NCI-H1436 (cell line): ENCODE measurements at places on chromosomes 2 and 18.

DNA sequence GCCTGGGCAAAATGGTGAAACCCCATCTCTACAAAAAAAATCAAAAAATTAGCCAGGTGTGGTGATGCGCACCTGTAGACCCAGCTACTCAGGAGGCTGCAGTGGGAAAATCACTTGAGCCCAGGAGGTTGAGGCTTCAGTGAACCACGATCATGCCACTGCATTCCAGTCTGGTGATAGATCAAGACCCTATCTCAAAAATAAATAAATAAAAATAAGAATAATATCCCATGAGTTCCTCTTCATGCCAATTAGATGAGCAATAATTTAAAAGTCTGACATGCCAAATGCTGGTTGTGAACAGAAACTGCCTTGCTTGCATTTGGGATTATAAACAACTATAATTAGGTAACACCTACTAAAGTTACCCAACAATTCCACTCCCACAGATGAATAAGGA is 22.1 kb upstream of the ANKRD44 start:
- no peak for DNase-seq

DNA sequence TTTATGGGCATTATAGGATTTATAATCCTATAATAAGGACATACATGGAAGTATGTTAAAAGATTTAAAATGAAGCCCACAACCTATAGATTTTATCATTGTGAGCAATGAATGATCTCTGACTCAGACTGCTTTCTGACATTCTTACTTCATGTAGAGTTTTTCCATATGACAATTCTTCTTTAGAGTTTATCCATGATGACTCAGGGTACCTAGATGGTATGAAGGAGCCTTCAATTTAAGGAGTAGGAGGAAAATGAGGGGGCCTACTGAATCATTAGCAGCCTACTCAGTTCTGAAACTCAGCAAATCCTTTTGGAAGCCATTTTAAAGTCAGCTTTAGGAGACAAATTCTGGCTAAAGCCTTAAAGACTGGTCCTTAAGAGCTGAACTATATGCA is 10.4 kb downstream of the PELI1 start:
- no peak for DNase-seq

GRCh38 chr2:129058981-129059380 is 740.3 kb upstream of the HS6ST1 start:
- no peak for DNase-seq

GRCh38 chr2:34294961-34295360 is 695.9 kb upstream of the FAM98A start:
- DNase-seq = no peak
